Type B pancreatic cell (in vitro differentiated cells): ENCODE measurements at places on chromosomes 11 and 22. TPM values are rescaled to one million over a fixed set of nuclear protein-coding genes. Genes with fewer than 3 reads are reported as not detected.

- no peak for DNase-seq
These were observed 360.6 kb downstream of the BRD1 start for GRCh38 chr22:49466878-49467595.

- no peak for DNase-seq
These were observed 20.5 kb downstream of the RNF169 start for GRCh38 chr11:74769055-74769707.

DNA sequence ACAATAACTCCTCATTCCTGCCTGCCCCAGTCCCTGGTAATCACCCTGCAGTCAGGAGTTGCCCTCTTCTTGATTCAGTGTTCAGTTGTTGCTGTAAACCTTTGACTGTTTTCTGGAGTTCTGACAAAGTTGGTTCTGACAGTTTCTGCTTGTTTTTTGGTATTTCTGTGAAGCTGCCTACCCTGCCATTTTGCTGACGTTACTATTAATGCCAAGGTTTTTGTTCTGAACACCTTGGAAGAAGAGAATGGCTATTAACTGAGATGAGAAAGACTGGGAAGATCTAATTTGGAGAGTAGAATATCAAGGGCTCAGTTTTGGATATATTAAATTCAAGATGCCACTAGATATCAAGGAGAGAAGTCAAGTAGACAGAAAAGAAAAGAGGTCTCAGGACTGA, 112.1 kb downstream of the LRRC32 start:
- no peak for DNase-seq

GRCh38 chr11:122202161-122202950, 86.3 kb upstream of the BLID start:
- DNase-seq: no peak

JHY gene
- 3.7 and 4.2 TPM in 2 replicates for total RNA-seq

GAS2 gene
- 8.9 and 15.6 TPM in 2 replicates for total RNA-seq

UBQLN3 gene
- not detected in 2 replicates for total RNA-seq
